Iris pigment epithelial cell (primary cell): ENCODE measurements at places on chromosomes 6 and 20.

DNA sequence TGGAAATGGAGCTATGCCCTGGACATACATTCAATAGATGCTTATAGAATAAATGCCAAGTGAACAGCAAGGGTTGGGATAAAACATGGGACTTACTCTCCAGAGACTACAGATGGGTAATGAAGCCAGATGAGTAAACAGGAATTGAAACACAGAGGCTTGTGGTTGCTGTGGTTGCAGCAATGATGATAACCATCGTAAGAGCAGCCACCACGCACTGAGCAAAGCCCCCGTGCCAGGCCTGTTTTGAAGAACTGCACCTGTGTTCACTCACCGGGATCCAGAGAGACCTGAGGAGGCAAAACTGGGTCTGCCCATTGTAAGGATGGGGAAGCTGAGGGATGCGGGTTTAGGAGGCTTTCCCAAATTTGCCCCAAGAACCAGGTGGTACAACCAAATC, 431.1 kb upstream of the CDH4 start:
- DNase-seq, result no peak

DNA sequence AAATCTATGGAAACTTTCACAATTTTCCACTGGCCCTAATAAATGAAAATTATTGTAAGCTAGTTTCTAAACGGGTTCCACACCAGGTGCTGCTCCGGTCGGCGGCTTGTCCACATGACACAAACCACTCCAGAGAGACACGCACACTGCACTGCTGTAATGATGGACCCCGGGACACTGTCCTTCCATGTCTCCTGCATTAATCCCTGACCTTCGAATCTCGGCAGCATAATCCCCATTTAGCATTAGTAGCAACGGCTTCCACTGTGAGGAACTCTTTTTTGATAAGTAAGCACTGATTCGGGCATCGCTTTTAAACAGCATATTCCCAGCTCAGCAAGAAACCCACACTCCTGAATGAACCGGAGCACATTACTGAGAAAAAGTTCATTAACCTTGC, 43.5 kb downstream of the INSM1 start:
- DNase-seq, result no peak

DNA sequence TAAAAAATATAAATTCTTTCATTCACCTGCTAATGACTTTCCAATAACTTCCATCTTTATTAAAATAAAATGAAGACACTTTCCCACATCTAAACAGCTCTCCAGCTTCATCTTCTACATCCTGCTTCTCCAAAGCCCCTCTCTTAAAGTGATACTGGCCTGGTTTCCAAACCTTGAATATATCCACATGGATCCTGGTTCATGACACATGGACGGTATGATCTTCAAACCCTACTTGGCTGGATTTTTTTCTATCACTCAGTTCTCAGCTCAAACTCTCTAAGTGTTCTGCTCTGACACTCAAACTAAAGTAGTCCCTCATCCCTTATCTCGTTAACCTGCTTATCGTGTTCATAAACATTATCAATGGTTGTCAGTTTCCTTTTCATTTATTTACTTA, 128.2 kb downstream of the PAK5 start:
- DNase-seq, result no peak

GRCh38 chr6:23319582-23319981, 750.2 kb downstream of the HDGFL1 start:
- DNase-seq, result no peak

- DNase-seq, result no peak
Observed at GRCh38 chr20:57897891-57898290, 188.1 kb upstream of the PMEPA1 start.

DNA sequence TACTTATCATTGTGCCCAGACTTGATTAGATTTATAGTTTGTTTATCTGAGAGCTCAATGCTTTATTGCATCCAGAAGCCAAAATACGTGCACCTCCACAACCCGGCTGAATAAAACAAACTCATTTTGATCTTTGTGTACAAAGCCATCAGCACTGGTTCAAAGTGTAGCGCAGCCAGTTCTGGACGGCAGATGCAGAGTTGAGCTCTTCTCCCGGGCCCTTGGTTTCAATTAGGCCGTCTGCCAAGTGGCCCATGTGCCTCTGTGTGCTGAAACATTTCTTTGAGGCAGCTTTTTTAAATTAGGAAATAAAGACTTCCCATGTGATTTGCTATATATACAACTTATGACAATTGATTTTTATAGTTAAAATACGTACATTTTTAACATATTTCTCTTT, 96.2 kb upstream of the RSPO3 start:
- peak; percentile 15 for DNase-seq

- DNase-seq, result no peak
Observed at GRCh38 chr20:34904202-34904621, 27.8 kb downstream of the ACSS2 start.

DNA sequence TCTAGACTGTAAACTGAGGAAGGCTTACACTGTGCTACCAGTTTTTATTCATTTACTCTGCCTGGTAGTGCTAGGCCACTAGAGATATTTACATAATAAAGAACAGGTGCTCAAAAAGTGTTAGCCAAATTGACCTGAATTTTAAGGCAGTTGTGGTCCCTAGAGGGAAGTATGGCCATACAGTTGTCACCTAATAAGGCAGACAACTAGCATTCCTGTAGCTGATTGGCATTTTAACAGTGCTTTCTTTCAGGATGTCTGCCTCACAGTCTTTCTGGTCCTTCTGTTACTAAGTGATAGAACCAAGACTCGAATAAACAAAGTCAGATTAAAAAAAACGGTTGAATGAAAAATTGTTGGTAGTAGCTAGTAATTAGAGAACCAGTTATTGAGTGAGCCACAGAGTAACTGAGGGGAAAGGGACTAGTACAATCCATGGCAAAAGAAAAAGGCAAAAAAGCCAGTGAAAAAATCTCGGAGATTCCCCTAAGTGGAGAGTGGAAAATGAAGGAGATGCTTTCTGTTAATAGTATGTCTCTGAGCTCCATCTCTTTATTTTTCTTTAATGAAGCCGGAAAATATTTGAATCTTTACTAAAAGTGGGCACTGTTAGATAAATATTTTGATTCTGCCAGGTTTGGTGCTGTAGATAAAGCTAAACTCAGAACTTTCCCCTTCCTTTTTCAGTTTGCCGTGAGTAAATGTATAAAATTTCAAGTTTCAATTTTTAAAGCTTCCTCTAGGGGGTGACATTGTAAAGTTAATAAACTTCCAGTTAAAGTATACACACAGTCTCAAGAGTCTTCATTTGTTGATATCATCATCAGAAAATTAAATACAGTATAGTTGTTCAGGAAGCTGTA, 9.1 kb downstream of the VTA1 start:
- DNase-seq, result peak; percentile 27

DNA sequence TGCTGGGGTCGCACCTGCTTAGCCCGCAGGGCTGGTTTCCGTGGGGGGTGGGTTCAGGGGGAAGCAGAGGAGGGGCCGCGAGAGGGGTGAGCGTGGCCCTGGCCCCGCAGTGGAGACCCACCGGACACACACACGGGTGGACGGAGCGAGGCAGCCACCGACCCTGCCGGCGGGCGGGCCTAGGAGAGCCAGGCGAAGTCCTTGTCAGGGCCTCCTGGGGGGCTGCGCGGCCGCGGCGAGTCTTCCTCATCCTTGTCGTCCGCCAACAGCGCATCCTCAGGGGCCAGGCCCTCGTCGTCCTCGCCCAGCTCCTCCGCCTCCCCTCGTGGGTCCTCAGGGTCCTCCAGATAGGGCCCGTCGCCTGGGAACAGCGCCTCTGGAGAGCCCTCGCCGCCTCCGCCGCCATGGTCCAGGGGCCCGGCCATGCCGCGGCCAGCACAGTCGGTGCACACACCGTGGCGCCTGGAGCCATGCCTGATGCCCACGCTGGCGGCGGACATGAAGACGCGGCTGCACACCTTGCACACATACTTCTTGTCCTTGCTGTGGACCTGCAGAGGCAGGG, 7.3 kb downstream of the SLC2A4RG start:
- DNase-seq, result no peak

DNA sequence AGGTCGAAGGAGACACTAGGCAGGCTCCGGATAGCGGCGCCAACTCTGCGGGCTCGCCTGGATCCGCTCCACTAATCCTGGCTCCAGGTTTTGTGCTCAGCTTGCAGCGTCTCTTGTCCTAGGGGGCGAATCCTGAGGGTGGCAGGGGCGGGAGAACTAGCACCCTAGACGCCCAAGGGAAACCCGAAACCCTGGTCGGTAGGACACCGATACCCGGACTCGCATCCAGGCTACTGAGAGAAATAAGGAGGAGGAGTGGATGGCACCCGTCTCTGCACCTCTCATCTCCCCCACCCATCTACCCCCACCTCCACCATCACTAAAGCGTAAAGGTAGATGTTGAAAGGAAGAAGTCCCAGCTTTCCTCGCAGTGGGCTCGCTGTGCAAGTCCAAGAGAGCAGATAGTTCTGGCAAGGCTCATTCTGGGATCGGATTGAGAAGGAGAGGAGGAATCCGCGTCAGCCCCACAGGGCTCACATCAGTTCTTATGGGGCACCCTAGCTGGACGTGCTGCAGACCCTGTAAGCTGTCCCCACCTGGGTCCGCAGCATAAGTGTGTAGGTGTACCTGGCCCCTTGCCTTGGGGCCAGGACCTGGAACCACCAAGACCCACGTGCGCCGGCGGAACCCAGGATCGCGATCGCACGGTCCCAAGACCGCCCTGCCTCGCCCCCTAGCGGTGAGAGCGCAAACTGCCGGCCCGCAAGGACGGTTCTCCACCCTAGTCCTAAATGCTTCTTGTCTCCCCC, 6.9 kb downstream of the SLC32A1 start:
- DNase-seq, result peak; percentile 50

DNA sequence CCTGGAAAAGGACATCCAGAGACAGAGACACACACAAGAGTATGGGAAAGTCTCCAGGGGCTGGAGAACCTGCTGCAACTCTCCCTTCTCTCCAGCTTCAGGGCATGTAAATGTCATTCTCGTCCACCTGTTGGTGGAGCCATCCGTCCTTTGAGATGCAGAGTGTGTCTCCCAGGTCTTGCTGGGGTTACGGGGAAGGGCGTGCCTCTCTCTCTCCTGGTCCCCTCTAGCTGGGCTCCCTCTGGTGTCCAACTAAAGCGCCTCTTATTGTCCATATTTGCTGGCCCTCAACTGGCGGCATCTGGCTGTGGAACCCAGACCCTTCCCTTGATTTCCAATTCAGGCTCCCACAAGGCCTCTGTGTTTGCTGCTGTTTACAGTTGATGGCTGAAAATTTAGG, 244.1 kb downstream of the BMP7 start:
- no peak for DNase-seq

- peak; percentile 62 for DNase-seq
Observed at GRCh38 chr6:49565855-49566254, 15.4 kb downstream of the C6orf141 start.

DNA sequence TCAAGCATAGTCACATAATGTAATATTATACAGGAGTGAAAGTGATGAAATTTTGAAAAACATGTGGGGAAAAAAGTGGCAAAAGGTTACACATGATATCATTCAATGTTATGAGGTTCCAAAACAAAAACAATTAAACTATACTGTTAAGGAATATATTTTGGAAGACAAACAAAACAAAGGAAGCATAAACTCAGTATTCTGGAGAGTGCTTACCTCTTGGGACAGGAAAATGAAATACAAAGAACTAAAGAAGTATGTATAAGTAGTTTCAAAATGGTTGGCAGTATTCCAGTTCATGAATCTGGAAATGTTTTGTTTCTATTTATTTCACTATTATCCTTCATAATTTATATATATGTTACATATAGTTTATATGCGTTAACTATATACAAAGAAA, 213.5 kb downstream of the MOXD1 start:
- no peak for DNase-seq

GRCh38 chr6:41371461-41371991, 36.1 kb downstream of the NCR2 start:
- DNase-seq, result peak; percentile 71

- DNase-seq, result no peak
Observed at GRCh38 chr6:44561832-44562665, 174.5 kb downstream of the CDC5L start.

DNA sequence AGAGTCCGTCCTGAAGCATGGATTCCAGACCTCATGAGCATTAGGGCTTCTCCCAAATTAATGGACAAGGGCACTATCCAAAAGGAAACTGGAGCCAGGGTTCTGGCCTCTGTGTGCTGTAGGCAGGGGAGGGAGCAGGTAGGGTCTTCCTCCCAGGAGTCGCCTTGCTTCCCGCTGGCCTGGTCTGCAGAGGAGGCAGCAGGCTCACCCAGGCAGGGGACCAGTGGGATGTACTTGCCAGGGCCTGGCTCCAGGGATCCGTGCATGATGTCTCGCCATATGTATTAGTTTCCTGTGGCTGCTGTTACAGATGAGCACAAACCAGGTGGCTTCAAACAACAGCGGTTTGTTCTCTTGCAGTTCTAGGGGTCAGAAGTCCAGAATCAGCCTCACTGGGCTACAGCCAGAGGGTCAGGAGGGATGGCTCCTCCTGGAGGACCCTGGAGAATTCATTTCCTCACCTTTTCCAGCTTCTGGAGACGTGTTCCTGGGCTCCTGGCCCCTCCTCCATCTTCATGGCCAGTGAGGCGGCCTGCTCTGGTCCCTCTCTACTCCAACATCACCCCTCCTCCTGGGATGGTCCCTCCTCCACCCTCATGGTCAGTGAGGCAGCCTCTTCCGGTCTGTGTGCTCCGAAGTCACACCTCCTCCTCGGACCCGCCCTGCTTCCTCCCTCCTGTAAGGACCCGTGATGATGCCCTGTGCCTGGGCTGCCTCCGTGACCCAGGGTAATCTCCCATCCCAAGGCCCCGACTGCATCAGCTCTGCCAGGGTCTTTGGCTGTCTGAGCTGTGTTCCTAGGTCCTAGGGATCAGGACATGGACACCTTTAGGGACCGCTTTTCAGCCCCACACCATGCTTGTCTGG, 329.1 kb downstream of the CDH4 start:
- DNase-seq, result no peak

DNA sequence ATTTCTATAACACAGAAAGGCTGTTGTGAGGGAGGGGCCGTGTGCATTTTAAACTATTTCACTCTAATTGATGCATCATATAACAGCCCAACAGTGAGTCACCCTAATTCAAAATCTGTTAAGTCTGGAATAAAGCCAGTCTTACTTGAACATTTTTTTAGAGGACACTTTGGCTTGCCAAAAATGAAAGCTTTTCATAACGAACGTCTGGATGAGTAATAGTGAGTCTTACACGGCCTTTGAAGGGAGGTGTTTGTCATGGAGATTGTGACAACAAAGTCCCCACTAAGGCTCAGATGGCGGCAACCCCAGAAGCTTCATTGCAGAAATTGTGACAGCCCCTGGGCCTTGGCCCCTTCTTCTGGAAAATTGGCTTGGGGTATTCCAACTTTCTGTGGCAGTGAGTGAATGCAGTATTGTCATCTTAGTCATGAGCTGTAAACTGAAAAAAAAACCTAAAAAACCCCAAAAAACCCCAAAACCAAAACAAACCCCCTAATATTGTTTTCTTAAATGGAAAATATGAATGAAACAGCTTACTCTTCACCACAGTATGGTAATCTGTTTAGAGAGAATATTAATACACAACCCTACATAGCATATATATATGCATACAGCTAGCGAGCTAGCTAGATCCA, 92.6 kb upstream of the CLDN20 start:
- peak; percentile 94 for DNase-seq

GRCh38 chr6:23633996-23634395, 492.0 kb upstream of the NRSN1 start:
- no peak for DNase-seq

GRCh38 chr6:54958446-54958845, 111.9 kb downstream of the FAM83B start:
- DNase-seq, result no peak

- no peak for DNase-seq
Observed at GRCh38 chr6:169406034-169406433, 152.4 kb upstream of the THBS2 start.

- no peak for DNase-seq
Observed at GRCh38 chr6:22290045-22290444, 6.8 kb downstream of the PRL start.
